ENCODE measurements at places on chromosomes 12 and 14. TPM values are rescaled to one million over a fixed set of nuclear protein-coding genes. Genes with fewer than 3 reads are reported as not detected.
A peak's percentile ranks its signal among the peaks of the same experiment; 100 is the strongest.

DNA sequence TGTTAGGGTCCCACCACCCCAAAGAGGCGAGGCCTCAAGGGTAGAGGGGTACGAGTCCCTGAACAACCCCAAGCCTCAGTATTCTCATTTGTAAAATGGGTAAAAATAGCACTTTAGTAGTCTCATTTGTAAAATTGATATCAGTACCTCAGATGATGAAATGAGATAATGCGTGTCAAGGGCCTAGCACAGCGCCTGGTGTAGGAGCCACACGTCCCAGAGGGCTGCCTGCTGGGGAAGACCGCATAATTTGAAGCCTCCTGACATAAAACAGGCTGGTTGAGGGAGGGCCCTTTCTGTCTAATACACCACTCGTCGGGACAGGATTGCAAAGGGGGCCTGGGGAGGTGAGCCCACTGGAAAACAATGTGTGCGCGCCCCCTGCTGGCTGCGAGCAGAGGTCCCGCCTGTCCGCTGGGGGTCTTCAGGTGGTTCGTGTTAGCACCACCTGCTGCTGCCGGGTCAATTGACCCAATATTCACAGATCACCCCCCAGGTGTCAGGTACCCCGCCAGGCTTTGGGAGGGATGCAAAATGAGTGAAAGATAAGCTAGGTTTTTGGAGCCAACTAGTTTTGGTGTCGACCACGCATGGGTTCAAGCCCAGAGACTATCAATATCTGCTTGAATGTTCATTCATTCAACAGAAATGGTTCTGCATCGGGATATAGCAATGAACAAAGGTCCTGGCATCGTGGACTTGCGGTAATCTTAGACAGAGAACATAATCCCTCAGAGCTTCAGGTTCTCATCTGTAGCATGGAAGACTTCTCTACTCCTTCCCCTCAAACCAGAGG, 24.7 kb upstream of the IRF2BPL start:
- DNase-seq, result peak; percentile 81

GRCh38 chr12:31274520-31275300, 51.2 kb downstream of the SINHCAF start:
- no peak for DNase-seq

DNA sequence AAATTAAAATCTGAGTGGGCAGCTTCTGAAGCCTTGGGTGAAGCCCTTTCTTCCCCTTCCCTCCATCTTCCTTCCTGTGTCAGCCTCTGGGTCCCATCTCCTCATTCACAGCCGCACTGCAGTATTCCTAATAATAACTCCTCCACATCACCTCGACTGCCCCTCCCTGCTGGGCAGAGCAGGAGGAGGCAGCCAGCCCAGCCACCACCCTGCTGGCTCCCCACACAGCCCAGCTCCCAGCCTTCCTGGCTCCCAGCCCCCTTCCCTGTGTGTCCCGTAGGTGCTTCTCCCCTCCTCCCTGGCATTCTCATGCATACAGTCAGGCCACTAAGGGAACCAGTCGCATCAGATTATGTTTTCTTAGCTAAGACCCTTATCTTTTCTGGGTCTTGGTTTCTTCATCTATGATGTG, 3.7 kb downstream of the IFFO1 start:
- no peak for DNase-seq

DNA sequence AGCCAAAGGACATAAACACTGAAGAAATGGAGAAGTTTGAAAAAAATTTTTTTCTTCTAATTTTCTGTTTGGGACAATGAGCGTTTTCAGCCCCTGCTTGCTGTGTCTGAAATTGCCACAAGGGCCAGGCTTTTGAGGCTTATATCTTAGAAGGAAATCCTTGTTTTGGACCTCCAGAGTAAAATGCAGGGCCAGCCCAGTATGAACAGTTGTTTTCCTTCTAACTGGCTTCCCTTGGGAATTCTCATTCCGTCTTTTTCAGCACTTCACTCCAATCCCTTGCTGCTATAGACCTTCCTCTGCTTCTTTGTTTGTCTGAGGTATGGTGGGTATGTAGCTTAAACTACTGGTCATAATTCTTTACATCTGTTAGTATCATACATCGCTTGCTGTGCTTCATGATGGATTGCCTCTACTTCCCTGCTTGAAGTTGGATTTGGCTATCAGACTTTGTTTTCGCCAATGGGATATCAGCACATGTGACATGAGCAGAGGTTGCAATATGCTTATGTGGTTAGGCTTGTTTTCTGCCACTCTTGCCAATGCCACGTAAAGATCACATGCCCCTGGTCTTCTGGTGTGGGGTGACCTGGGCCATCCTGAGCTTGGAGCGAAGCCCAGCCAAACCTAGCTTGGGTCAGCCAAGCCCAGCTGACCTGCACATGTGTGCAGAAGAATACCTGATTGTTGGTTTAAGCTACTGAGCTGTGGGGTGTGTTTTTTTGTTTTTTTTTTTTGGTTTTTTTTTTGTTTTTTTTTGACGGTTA, 64.7 kb downstream of the AVPR1A start:
- DNase-seq, result no peak

The FKBP3 gene
- 66.1 TPM for total RNA-seq

- DNase-seq, result no peak
These were observed 367 bp downstream of the GALNT16 start for GRCh38 chr14:69260190-69260860.

GRCh38 chr12:131561051-131561450, 149.8 kb upstream of the SFSWAP start:
- DNase-seq, result no peak

The OTX2 gene
- total RNA-seq, result 0.22 TPM

GRCh38 chr14:94464290-94464689, 11.7 kb upstream of the SERPINA11 start:
- no peak for DNase-seq

The LYZ gene
- total RNA-seq, result 174 TPM

- DNase-seq, result no peak
These were observed 281.2 kb downstream of the PAWR start for GRCh38 chr12:79409562-79409961.

DNA sequence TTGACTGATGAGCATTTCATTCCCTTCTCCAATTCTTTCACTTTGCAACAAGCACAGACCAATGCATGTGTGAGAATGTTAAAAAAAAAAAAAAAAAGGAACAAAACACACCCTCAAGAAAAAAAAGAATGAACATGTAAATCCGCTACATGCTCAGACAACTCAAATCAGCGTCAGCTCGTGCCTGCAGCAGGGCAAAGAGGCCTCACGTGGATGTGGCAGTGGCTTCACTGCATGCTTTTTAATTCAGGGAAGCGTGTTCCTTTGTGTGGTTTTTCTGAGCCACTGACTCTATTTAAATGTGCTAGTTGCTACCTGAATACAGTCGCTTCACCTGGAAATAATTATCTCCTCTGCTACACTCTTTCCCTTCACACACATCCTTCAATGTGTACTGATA, 55.1 kb downstream of the PPP1R36 start:
- DNase-seq, result no peak

- no peak for DNase-seq
These were observed 53.7 kb downstream of the WIF1 start for GRCh38 chr12:65067383-65067782.

DNA sequence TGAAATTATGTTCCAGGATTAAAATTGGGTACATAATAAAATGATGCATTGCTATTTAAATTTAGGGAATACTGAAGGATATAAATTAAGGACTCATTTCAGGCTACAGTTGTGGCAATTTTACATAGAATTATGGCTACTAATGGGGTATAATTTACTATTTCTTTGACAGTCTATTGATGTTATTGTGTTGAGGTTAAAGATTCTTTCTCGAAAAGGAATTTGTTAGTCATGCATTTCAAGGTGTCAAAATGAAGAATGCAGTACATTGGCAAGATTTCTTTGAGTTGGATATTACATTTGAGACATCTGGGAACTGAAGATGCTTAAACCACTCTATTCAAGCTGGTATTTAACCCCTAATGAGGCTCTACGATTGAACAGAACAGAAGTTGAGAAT, 28.3 kb downstream of the SLC5A8 start:
- DNase-seq, result no peak

The PIK3C2G gene
- total RNA-seq, result 8.4 TPM

GRCh38 chr14:68369281-68370056, 423.4 kb downstream of the ZFP36L1 start:
- DNase-seq, result no peak

The DHRS2 gene
- total RNA-seq, result 1.4 TPM

DNA sequence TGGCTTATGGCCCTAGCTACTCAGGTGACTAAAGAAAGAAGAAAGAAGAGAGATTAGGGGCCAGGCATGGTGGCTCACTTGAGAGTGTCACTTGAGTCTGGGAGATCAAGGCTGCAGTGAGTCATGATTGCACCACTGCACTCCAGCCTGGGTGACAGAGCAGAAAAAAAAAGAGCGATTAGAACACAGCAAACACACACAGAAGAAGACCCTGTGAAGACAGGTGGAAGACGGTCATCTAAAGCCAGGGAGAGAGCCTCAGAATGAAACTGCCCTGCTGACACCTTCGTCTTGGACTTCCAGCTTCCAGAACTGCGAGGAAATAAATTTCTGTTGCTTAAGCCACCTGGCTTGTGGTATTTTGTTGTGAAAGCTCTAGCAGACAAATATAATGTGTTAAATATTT, 17.5 kb upstream of the PPP1CC start:
- DNase-seq, result no peak

DNA sequence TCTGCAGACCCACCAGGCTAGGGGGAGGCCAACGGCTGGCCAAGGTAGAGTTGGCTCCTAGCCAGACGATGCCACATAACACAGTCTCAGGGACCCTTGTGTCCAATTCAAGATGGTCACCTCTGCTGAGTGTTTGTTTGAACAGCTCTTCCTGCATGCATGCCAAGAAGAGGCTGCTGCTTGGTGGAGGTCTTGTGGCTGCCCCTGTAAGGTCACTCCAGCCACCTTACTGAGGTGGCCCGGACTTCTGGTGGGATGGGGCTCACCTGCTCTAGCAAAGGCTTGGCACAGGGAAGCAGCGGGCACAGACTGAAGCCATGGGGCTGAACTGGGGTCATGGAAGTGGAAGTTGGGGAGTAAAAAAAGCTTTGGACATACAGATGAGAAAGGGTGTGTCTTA, 210.3 kb downstream of the GLT1D1 start:
- no peak for DNase-seq

GRCh38 chr12:46831335-46832129, 5.7 kb upstream of the SLC38A4 start:
- DNase-seq, result no peak

The TIGAR gene
- 17.2 TPM for total RNA-seq

The PPFIA2 gene
- total RNA-seq, result 2.0 TPM

The BCL11B gene
- total RNA-seq, result 11.4 TPM

GRCh38 chr12:122022393-122023338, 982 bp downstream of the BCL7A start:
- DNase-seq, result no peak

DNA sequence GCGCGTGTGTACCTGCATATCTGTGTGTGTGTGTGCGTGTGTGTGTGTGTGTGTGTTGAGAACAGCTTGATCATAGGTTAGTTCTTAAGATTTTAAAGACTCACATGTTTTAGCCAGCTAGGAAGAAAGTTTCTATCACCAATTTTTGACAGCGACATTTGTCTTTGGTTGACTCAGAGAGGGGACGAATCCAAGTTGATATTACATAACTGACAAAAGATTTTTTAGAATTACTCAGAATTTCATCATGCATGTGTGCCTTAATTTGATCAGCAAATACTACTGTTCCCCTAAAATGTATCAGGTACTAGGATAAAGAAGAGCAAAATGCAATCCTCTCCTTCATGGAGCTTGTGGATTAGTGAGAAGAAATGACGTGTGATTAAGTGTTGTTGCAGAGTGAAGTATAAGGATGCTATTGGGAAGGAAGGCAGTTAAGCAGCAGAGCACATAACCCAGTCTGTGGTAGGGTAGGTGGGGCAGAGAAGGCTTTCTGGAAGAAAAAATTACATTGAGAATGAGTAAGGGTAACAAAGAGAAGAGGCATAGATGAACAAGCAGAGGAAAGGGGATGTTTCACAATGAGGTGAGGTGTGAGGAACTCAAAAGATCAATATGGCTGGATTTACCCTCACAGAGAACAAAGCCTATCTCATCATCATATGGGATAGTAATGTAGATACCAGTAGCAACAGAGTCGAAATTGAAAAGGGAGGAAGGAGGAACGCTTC, 77.5 kb downstream of the ELK3 start:
- no peak for DNase-seq

DNA sequence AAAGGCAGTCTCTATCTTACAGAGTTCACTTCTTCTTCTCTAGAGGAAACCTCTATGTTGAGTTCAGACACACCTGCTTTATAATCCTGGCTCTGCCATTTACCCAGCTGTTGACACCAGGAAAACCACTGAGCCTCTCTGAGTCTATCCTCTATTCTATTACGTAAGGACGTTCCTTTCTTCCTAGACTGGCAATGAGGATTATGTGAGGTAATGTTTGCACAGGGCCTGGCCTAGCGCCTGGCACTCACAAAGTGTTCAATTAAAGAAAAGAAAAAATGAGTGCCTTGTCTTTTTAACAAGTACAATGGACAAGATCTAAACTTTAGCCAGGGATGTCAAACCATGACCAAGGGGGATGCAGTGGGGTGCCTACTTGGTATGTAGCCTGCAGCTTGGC, 641.9 kb upstream of the TBX3 start:
- DNase-seq, result no peak

The WNT5B gene
- total RNA-seq, result 11.3 TPM

The NKX2-1 gene
- total RNA-seq, result 7.4 TPM

- DNase-seq, result no peak
These were observed 213.4 kb downstream of the CCER1 start for GRCh38 chr12:90741611-90742010.

The MYH6 gene
- total RNA-seq, result 0.50 TPM

- no peak for DNase-seq
These were observed 41.7 kb upstream of the NID2 start for GRCh38 chr14:52110441-52111086.

GRCh38 chr12:45907955-45908354, 82.4 kb downstream of the SCAF11 start:
- DNase-seq, result no peak

The RASSF9 gene
- 2.0 TPM for total RNA-seq

DNA sequence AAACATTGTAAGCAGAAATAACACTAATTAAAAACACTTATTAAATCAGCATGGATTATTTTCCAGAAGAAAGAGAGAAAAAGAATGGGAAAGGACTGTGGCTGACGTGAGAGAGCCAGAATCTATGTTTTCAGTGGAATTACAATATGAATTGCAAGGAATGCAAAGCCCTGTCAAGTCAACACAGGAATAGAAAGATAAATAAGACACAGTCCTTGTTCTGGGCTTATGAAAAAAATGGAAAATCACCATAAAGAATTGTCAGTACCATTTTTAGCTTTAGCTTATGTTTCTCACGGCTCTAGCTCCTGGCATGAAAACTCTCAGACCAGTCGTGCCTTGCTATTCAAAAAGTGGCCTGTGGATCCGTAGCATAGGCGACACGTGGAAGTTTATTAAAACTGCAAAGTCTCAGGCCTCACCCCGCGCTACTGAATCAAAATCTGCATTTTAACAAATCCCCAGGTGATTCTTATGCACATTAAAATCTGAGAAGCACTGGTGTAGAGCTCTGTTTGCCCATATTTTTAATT, 549.1 kb downstream of the RPS29 start:
- DNase-seq, result no peak

GRCh38 chr14:35565871-35566464, 32.0 kb downstream of the INSM2 start:
- DNase-seq, result no peak

- no peak for DNase-seq
These were observed 27.5 kb downstream of the BCAT1 start for GRCh38 chr12:24921251-24922038.
